Endothelial cell of umbilical vein (primary cell): ENCODE measurements at places on chromosomes 6 and 20. TPM values are rescaled to one million over a fixed set of nuclear protein-coding genes. Genes with fewer than 3 reads are reported as not detected.

MATN4 gene
- 0.14 TPM in 1 of 2 replicates, not detected in the other for total RNA-seq

FAM83D gene
- total RNA-seq = 35.5 and 46.0 TPM in 2 replicates

FIG4 gene
- total RNA-seq = 11.5 and 12.2 TPM in 2 replicates

ARMH2 gene
- not detected in 2 replicates for total RNA-seq

CST2 gene
- not detected in 2 replicates for total RNA-seq
